Vein endothelial cell (primary cell): ENCODE measurements at places on chromosomes 6 and 20. TPM values are rescaled to one million over a fixed set of nuclear protein-coding genes. Genes with fewer than 3 reads are reported as not detected.

Gene LY6G6D
- total RNA-seq = not detected in 2 replicates

Gene TFAP2C
- under 0.01 TPM in 1 of 2 replicates, not detected in the other for total RNA-seq

Gene MRAP2
- total RNA-seq = 3.6 and 3.8 TPM in 2 replicates

Gene BPIFB4
- total RNA-seq = not detected in 2 replicates

Gene SPDEF
- total RNA-seq = not detected in 2 replicates

Gene TCP11
- 0.33 TPM in 1 of 2 replicates, not detected in the other for total RNA-seq

Gene ULBP3
- total RNA-seq = 20.1 and 24.8 TPM in 2 replicates

Gene SYNCRIP
- 71.2 and 127 TPM in 2 replicates for total RNA-seq

Gene LHFPL5
- not detected in 2 replicates for total RNA-seq

Gene SOX18
- total RNA-seq = 52.4 and 56.8 TPM in 2 replicates

Gene KHDC1
- total RNA-seq = 0.33 and 0.86 TPM in 2 replicates

Gene MUC22
- not detected in 2 replicates for total RNA-seq

Gene DOP1A
- 35.3 and 38.9 TPM in 2 replicates for total RNA-seq

Gene EYA2
- total RNA-seq = not detected in 2 replicates

Gene REM1
- under 0.01 and 0.38 TPM in 2 replicates for total RNA-seq

Gene GTSF1L
- total RNA-seq = not detected in 2 replicates

Gene IL17F
- not detected in 2 replicates for total RNA-seq

Gene EGFL8
- 0.96 and 3.6 TPM in 2 replicates for total RNA-seq

Gene SUMO4
- total RNA-seq = 0.65 and 2.4 TPM in 2 replicates

Gene SMOC2
- total RNA-seq = not detected in 2 replicates

Gene SOBP
- total RNA-seq = 1.6 and 3.9 TPM in 2 replicates

Gene OPN5
- not detected in 2 replicates for total RNA-seq

Gene MEI4
- total RNA-seq = under 0.01 TPM in 2 replicates

Gene GMDS
- total RNA-seq = 13.9 and 14.4 TPM in 2 replicates

Gene SMPDL3A
- total RNA-seq = 4.2 and 6.4 TPM in 2 replicates

Gene PRIM2
- 16.3 and 22.4 TPM in 2 replicates for total RNA-seq

Gene F13A1
- total RNA-seq = not detected in 2 replicates

Gene RPS21
- 715 and 841 TPM in 2 replicates for total RNA-seq

Gene DACT2
- not detected in 2 replicates for total RNA-seq

Gene ETV7
- total RNA-seq = 0.33 and 0.48 TPM in 2 replicates

Gene RAMACL
- total RNA-seq = 4.9 and 6.2 TPM in 2 replicates

Gene FNDC11
- total RNA-seq = 1.3 and 1.8 TPM in 2 replicates

Gene GSTA2
- not detected in 2 replicates for total RNA-seq

Gene UNC93A
- not detected in 2 replicates for total RNA-seq

Gene KIF6
- not detected in 2 replicates for total RNA-seq

Gene MAPK13
- 3.3 and 4.9 TPM in 2 replicates for total RNA-seq

Gene LAMA5
- total RNA-seq = 53.6 and 61.2 TPM in 2 replicates

Gene ECT2L
- total RNA-seq = not detected in 2 replicates

Gene SPTLC3
- total RNA-seq = 0.65 and 0.96 TPM in 2 replicates
